ENCODE measurements at places on chromosomes 16 and 17.

- DNase-seq, result no peak
Observed at GRCh38 chr16:81609323-81609892, 164.8 kb downstream of the CMIP start.

- DNase-seq, result no peak
Observed at GRCh38 chr16:57115514-57116182, 23.3 kb downstream of the CPNE2 start.

GRCh38 chr17:59219992-59220327, 351 bp upstream of the GDPD1 start:
- DNase-seq, result no peak

DNA sequence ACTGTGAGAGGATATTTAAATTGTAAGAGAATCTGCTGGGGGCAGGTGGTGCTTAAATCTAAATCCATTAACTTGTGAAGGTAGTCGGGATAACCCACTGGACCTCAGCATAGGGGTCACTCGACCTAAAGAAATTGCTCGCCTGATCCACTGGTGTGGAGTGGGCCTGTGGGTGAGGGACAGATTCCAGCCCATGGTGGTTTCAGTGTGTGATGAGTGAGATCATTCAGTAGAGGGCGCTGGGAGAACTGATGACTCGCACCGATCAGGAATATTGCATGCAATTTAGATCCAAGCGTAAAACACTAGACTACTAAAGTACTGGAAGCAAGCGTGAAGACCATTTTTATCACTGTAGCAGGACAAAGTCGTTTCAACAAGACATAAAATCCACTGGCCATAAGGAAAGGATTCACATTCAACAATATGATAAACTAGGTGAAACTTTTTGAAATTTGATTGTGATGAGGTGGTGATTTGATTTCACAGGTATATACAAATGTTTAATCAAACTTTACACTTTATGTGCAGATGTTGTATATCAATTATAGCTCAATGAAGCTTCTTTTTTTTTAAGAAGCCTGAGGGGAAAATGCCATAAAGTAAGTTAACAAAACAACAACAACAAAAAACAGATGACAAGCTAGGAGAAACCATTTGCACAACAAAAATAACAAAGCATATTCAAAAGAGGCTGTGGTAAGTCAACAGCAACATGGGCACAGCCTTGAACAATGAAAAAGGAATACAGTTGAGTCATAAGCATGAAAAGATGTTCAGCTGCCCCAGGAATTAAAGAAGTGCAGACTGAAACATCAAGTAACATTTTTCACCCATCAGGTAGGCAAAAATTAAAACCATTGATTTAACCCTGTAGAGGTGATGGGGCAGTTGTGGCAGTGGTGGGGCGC, 7.5 kb upstream of the TMEM170A start:
- peak; percentile 27 for DNase-seq

GRCh38 chr16:71883168-71883848, 674 bp downstream of the ZNF821 start:
- peak; percentile 64 for DNase-seq

DNA sequence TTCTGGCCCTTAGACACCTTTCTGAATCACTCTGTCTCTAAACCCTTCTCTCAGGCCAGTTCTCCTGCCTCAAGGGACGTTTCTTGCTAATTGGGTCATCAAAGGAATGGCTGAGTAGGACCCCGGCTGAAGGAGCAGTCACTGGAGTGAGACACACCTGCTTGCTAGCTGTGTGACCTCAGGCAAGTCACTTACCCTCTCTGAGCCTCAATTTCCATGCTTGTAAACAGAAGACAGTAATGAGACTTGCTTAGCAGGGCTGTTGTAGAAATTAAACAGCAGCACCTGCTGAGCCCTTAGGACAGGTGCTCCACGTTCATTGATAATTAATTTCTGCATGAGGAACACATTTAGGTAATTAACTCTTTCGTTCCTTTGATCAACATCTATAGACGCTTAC, 6.8 kb downstream of the CIBAR2 start:
- DNase-seq, result no peak

DNA sequence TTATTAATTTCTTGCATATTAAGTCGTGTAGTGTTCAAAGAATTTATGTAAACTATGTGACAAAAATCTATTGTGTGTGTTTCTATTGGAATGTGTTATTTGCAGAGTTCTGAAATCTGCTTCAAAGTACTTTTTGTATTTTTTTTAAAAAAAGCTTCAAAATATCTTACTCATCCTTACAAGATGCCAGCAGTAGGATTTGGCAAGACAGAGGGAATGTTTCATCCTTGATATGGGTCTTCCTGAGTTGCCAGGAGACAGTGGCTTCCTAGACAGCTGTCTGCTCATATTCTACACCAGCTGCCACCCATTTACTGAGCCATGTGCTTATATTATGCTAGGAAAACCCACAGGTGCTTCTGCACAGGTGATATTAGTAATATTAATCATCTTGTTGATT, 36.4 kb downstream of the EFCAB5 start:
- no peak for DNase-seq

DNA sequence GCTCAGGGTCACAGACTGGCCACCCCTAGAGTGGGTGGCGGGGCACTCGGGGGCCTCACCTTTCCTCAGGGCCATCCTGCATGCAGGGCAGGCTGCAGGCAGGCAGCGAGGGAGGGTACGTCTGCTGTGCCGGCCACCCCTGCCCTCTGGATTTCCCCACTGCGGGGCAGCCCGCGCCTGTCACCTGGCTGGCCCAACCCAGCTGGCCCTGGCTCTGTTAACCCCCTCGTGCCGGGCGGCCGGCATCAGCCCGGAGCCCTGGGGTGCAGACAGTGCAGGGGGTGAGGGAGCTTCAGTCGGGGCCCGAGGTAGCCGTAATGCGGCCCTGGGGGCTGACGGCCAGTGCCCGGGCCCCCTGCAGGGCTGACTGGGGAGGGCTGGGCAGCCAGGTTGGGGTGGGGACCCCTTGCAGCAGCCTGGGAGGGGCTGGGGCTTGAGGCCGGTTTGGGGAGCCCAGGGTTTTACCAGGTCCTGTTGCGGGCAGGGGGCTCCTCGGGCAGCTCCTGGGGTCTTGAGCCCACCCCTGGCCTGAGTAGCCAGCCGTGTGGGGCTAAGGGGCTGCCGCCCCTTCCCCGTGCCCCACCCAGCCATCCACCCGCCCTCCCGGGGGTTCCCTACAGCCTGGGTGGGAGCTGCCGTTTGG, at the start of gene IGFALS:
TSS of gene IGFALS (minus strand) at position 128 of the 643 bp plus-strand sequence. CDS start at position 75, 53 bp downstream.
- no peak for DNase-seq

- no peak for DNase-seq
Observed at GRCh38 chr17:83151056-83151441, 71.6 kb downstream of the METRNL start.

DNA sequence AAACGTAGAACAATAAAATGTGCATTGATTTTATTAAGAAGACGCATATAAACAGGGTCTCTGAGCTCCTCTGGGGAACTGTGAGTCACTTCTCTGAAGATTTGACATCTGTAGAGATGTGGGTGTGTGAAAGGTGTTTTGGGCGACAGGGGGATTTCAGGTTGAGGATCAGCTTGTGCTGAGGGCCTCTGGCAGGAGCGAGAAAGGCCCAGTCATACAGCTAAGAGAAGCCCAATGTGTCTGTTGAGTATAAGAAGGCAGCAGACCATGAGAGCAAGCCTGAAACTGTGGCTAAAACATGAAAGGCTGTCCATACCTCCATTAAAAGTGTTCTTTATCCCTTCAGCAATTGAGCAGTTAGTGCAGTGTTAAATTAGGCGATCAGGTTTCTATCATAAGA, 406.5 kb upstream of the MON1B start:
- DNase-seq, result no peak

GRCh38 chr17:8248751-8249607, at the start of gene PFAS:
Gene PFAS, plus strand, starts transcription at chr17:8249289. Its CDS starts 4,649 bp downstream, at chr17:8253938.
- DNase-seq, result peak; percentile 99

DNA sequence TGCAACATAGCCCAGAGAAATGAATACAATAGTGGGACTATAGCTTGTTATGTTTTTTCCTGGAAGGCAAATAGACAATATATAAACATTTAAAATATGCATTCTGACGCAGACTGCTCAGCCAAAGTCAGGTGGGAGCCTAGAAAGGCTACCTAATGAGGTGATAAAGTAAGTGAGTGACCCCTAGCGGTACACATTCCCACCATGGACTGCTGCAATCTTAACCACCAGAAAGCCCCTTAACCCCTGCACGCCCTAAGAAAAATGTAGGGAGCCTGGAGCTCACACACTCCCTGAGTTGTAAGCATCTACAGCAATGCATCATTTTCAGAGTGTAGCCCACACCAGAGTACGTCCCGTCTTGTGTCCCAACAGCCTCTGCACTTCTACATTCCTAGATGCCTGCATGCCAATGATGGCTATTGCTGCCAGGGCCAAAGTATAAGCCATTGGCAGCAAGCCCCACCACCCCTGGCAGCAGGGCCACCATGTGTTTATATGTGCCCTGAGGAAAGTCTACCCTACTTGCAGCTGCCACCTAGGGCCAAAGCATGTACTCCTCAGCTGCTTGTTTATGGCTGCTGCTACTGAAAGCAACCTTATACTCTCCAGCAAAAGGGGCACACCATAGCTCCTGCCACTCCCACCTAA, 127.6 kb downstream of the KIF2B start:
- no peak for DNase-seq

- no peak for DNase-seq
Observed at GRCh38 chr16:12971241-12971640, 69.8 kb downstream of the SHISA9 start.

DNA sequence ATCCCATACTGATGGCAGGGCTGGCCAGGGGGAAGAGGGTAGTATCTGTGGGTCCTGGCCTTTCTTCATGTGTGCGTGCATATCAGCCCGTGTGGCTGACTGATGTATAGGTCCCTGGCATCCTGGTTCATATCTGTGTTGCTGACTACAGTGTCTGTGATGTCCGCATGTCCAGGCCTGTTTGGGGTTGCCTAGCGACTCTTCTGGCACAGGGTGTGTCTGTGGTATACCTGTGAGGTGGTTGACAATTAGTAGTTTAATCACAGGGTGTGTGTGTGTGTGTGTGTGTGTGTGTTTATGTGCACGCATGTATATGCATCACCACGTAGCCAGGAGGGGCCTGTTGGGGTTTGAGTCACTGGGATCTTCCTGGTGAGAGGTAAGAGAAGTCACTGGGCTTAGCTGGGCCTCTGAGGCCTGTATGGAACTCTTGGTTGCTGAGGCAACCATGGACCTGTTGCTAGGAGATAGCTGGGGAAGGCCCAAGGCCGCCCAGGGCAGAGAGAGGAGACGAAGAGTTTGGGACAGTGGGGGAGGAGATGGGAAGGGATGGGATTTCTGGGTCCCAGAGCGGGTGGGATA, 603 bp upstream of the TMEM95 start:
- DNase-seq, result no peak

DNA sequence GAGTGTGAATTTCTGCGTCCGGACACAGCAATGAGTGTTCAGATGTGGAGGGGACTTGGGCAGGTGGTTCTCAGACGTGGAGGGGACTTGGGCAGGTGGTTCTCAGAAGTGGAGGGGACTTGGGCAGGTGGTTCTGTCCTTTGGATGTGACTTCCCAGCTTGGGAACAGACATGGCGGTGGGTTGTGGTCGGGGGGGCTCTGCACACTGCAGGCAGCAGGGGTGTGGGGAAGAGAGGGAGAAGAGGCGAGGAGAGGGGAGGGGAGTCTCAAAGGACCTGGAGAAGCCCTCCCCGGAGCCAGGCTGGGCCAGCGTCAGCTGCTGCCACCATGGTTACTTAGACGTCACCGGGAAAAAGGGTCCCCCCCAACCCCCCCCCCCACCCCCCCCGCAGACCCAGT, 9.8 kb downstream of the SOX8 start:
- DNase-seq, result no peak

DNA sequence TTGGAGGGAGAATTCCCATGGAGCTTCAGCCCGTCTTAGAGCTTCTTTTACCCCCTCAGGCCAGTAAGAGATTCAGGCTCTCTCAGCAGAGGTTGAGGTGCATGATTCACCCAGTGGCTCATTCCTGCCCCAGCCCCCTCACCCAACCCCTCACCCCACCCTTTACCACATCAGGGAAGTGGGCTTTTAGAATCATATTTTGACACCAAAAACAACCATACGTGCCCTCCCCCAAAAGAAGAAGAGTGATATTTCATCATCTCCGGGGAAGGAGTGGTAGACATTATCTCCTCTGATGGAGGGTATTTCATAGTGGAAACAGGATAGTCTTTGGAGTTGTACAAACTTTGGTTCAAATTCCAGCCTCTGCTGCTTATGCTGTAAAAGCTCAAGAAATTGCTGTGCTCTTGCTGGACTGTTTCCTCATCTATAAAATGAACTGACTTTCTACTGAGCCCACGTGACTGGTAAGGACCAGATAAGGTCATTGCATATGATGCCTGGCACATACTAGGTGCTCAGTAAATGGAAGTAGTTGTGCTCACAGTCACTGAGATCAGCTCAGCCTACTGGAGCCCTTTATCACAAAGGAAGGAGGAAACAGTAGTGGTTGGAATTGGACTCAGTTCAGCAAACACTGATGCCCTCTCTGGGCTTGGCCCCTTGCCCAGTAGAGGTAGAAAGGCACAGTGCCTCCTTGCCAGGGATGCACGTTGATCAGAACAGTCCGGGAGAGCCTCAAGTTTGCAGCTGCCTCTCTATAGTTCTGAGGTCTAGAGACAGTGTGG, 18.3 kb upstream of the CCL5 start:
- no peak for DNase-seq

- no peak for DNase-seq
Observed at GRCh38 chr17:55263569-55264277, 1.0 kb upstream of the HLF start.

DNA sequence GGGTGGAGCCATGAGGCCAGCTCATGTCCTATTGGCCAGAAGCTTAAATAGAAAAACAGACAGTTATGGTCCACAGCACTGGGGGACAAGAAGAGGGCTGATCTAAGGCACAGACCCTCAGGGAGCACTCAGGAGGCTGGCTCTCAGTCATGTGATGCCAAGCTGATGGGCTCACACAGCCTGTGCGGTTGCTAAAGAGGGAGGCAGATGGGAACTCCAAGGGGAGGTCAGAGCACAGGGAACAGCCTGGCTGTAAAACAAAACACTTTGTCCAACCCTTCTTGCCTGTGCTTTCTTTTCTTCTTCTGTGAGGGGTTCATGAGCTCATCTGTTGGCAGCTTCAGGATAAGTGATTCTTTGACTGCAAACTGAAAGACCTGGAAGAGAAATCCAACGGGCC, 27.2 kb downstream of the CNTNAP1 start:
- DNase-seq, result no peak

DNA sequence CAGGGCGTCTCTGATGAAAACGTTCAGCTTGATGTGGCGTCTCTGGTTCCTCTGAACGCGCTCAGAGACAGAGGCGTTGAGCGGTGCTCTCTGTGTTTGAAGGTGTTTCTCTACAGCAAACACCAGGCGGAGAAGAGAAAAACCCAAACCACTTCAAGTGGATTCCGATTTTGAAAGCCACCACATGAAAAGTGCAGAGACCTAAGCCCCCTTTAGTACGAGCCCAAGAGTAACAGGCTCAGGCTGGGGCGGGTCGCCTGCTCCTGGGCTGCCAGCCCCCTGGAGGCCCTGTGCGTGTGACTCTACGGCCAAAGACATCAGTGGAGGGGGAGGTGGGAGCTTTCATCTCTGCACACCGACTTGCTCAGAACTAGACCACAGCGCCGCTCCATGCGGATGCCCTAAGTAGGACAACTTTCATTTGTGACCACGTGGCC, 328.4 kb downstream of the MAF start:
- peak; percentile 74 for DNase-seq
